Adipocyte (in vitro differentiated cells): ENCODE measurements at places on chromosomes 7 and 10.
A peak's percentile ranks its signal among the peaks of the same experiment; 100 is the strongest.

DNA sequence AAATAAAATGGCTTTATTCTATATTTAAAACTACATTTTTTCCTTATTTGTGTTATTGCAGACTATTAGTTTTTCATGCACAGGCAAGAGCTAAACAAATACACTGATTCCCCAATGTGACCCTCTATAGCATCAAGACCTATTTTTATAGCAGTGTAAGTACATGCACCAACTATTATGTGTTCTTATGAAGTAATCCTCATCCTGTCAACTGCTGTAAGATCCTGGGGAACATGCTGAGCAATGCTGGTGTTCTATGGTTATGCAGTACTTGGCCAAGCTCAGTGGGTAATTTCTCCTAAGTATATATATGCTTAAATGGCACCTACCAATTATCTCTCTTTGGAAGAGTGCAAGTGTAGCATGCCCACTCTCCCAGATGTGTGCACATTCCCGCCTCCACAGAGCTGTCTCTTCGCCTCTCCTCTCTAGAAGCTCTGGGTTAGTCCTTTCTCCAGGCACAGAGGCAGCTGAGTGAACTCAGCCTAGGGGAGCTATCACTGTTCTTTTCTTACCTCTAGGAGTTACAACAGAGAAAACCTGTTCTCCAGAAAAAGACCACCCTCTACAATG lies 428.8 kb downstream of the KCNMA1 start:
- DNase-seq: no peak

DNA sequence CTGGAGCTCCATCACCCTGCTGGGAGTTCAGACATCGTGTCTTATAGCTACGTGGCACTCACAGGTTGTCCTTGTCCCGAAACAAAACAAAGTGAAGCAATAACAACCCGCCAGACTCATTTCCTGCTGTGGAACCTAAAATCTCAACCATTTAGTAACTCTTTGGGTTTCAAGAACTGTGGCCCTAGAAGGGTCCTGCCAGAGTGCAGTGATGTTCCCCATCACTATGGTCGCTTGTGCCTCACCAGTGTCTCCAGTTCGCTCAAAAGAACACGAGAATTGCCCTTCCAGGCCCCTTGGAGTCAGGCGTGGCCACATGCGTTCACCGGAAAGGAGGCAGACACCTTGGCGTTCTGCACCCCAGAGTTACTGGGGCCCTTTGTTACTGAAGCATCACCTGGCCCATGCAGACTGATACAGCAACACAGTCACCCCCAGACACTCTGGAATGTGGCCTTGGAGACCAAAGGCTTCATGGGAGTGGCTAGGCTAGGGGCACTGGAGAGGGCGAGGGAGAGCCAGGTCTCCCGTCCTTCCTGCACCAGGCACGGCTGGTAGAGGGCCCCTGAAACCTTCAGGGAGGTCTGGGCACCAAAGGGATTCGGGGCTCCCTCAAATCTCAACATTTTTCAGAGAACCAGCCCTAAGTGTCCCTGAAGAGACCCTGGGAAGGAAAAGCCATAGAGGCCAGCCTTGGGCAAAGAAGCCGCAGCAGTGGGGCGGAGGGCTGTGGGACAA lies 908 bp downstream of the CRYGN start:
- no peak for DNase-seq

DNA sequence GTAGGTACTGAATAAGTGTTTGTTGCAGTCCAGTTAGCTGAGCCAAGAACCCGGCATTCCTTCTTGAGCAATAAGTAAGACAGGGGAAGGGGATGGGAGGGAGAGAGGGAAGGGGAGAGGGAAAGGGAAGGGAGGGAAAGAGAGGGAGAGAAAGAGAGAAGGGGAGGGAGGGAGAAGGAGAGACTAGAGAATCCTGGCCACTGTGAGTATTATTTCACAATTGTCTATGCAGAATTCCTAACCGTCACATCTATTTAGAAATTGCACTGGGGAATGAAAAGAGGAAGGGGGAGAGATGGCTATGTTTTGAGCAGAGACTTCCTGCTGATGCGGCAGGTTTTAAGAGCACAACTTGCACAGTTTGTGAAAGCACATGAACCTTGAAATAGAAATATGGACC lies 251.4 kb upstream of the ZMIZ1 start:
- peak; percentile 47 for DNase-seq

- DNase-seq: no peak
Measured at GRCh38 chr7:1539181-1539881, 8.8 kb downstream of the MAFK start.
